Astrocyte of the spinal cord (primary cell): ENCODE measurements at places on chromosomes 6 and 20.
A peak's percentile ranks its signal among the peaks of the same experiment; 100 is the strongest.

DNA sequence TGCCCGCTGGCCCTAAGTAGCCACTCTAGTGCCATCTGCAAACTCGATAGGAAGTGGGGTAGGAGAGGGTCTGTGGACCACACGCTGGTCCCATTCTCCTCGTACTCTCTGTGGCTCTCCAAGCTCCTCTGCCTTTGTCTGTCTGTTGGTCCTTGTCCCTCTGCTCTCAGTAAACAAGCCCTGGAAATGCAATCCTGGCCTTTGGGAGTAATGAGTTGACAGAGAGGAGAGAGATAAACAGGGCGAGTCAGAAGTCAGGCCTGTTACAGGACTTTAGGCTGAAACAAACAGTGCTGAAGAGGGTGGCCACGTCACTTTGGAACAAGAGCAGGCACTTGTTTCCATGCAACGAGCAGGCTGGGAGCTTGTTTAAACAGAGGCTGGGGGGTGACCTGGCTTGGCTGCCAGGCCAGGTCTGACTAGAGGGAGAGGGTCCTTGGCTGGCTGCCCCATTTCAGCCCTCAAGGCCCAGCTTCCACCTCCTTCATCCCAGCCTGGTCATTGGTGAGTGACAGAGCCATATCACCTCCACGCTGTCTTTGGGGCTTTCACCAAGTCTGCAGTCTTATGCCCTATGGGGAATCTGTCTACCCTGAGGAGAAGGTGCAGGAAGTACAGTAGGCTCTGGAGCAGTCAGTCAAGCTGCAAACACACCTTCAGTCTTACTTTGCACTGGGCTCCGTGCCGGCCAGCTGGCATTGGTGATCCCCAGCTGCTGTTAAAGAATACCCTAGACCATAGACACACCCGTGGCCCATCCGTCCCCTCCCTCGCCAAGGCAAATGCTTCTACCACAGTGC is 22.6 kb downstream of the FOXP4 start:
- DNase-seq = peak; percentile 13

- DNase-seq = no peak
Observed at GRCh38 chr20:12535316-12535715, 473.5 kb upstream of the SPTLC3 start.

GRCh38 chr6:119966484-119966883 is 616.9 kb upstream of the MAN1A1 start:
- no peak for DNase-seq

DNA sequence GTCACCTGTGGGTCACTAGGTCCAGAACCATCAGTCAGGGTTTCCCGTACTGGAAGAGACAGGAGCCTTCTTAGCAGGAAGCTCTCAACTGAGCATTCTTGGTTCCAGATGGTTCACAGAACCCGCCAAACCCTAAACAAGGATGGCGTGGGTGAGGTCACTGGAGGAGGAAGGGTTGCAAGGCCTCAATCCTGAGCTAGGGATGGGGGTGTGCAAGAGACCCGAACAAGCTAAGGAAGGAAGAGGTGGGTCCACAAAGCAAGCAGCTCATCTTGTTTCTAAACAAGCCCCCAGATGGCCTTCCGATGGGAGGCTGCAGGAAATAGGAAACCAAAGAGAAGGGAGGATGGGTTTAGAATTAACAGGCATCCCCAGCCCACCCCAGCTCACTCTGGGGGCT is 92.7 kb downstream of the PREX1 start:
- no peak for DNase-seq

- no peak for DNase-seq
Observed at GRCh38 chr20:52236292-52236691, 44.7 kb upstream of the ZFP64 start.

- DNase-seq = no peak
Observed at GRCh38 chr6:141957271-141957670, 175.5 kb upstream of the GJE1 start.

GRCh38 chr20:16710781-16711180 is 19.0 kb upstream of the SNRPB2 start:
- no peak for DNase-seq

GRCh38 chr6:168370310-168370991 is 50.9 kb upstream of the DACT2 start:
- no peak for DNase-seq

DNA sequence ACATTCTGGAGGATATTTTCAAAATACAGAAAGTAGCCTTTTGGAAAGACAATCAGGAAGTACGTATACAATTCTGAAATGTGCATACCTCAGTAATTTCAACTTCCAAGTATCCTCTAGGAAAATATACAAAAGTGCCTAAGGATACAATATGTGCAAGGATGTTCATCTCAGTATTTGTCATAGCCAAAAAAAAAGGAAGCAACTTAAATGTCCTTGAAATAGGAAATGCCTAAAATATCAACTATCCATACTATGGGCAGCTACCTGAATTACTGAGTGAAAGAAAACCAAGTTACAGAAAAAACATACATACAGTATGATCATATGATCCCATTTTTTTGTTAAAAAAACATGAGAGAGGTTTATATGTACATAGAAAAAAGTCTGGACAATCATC is 1.5 kb downstream of the PPIL1 start:
- DNase-seq = no peak

DNA sequence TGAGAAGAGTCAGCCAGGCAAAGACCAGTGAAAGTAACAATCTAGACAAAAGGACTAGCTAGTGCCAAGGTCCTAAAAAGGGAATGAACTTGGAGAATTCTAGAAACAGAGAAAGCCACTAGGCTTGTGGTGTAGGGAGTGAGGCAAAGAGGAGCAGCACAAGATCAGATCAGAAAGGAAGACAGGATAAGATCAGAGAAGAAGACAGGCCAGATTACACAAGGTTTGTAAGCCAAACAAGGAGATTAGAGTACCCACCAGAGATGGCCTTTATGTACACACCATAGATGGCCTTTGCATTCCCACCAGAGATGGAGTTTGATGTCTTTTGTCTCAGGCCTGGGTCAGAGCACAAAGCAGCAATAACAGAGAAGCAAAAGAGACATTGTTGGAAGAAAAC is 105.6 kb upstream of the PLCB4 start:
- no peak for DNase-seq

DNA sequence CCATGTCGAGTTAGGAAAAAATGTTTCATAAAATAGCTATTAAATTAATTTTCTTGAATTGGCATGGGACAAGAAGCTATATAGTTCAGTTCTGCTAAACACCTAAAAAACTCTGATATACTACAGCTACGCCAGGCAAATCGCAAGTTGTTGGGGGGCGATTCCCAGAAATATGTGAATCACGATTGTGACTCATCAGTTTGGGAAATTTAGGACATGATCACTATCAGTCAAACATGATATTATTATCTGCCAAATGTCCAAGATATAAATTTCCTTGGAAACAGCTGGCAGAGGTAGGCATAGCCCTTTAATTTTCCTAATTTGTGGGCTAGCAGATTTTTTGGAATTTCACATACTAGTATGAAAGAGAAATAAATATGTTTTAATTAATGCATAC is 123.6 kb downstream of the ATXN1 start:
- DNase-seq = no peak

DNA sequence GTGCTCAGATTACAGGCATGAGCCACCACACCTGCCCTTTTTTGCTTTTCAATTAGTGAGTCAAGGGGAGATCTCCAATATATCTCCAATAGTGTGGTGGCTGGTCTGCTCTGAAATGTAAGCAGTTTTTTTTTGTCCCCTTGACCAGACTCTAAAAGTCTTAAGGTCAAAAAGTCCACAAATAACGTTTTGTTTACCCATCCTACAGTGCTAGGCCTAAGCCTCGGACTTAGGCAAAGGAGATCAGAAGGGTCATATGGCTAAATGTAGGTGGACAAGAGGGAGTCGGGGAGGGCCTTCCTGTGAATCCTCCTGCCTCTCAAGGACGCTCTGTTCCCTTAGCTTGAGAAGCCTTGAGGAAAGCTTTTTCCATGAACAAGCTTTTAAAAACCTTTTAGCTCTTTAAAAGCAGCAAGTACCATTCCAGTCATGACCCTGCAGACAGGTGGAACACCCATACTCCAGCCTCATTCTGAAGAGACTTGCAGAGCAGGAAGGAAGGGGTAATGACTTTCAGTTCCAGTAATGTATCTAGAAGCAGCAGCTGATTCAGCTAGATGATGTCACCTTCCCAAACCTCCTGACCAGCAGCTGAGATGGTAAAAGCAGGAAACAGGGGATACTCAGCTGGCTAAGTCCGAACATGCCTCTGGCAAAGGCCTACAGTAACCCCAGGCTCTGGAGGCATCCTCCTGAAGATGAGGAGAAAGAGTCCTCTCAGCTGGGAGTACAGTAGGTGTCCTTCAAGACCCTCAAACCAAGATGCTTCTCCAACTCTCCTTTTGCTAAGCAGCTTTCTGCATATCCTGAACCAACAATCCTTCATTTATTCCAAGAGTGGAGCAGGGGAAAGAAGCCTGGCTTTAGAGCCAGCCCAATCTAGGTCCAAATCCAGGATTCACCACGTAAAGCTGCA is 23.6 kb downstream of the BCL2L1 start:
- peak; percentile 94 for DNase-seq

GRCh38 chr6:142942238-142942637 is 2.7 kb downstream of the HIVEP2 start:
- DNase-seq = no peak

DNA sequence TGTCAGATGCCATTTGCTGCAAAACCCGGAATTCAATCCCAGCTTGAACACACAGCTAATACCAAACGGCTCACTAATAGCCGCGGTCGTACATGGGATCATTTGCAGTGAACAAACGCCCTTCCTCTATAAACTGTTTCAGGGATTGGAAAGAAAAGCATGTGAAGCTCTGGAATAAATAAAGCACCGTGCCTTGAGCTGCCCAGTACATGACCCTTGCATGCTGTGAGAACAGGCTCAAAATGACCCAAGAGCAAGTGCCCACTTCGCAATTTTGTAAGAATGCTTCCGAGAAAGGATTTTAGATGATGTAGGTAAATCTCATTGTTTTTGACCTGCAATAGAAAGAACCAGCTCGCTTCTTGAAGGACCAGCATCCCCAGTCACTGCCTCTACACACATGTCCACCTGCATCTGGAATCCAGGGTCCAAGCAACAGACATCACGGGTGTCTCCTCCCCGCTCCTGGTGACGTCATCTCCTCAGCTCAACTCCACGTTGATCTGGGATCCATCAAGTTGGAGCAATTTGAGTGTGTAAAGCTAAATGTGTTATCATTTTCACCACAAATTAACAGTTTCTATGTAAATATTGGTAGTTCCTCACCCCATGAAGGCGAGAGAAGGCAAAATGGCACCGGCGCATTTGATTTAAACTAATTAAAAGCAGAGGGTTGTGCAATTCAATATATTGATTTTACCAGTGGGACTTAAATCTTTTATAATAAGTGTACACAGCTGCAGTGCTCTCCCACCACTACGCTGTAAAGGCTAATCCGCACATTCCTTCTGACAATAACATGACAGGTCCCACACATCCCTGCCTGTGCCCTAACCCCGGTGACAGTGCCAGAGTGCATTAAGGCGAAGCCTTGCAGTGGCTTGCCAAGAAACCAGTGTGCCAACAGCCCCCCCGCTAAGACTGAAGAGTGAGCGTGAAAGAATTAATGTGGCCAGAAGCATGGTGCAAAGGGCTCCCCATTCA is 6.2 kb downstream of the BMP7 start:
- no peak for DNase-seq

DNA sequence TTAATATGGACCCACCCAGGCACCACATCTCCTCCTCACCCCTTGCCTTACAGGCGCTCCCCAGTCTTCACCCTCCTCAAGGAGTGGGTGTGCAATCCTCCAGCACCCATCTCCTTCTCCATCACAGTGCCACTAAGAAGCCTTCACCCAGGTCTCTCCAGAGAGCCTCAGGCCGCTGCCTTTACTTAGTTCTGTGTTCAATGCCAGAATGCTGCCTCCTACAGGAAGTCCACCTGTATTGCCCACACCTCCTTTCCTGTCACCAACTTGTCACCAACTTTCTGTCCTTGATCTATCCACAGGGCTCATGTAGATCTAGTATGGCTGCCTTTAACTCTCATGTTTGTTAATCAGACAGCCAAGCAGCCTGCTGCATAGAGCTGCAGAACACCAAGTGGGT is 586 bp upstream of the LST1 start:
- DNase-seq = no peak

GRCh38 chr6:108665495-108666196 is 104.9 kb downstream of the FOXO3 start:
- DNase-seq = no peak

- DNase-seq = no peak
Observed at GRCh38 chr20:8089668-8090067, 42.4 kb upstream of the PLCB1 start.

DNA sequence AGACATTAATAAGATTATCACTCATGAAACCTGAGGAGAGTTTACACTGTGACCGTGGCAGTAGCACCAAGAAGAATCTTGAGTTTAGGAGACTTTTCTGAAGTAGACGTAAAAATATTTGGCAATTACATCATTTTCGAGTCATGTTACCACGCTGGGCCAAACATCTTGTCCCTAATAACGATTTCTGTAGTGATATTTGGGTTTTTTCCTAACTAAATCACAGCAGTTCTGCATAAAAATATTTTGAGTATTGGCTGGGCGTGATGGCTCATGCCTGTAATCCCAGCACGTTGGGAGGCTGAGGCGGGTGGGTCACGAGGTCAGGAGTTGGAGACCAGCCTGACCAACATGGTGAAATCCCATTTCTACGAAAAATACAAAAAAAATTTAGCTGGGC is 262.4 kb downstream of the PHF3 start:
- no peak for DNase-seq

DNA sequence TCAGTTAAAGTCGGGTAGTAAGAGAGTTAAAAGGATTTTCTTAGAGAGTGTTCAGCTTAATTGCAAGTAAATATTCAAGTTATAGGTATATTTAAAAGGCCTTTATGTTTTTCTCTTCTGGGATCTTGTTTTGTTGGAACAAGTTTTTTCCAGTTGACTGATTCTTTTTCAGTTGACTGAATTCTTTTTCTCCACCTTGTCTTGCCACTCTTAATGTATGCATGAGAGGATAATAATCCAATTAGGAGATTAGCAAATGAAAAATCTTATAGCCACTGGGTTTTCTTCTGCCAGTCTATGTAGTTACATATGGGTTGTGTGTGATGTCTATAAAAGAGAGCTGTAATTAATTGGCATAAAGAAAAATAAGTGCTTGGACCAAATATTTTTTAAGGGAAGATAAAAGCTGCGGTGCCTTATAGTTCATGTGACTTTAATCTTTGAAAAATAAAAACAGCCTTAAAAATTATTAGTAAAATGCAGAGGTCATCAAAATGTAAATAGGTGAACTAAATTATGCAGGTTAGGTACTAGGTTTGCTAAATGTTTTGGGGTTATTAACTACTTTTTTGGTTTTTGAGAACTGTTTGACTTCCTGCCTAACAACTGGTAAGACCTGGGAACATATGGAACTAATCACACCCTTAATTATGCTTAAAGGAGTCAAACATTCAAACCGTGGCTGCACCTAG is 367.2 kb downstream of the HTR1B start:
- DNase-seq = no peak

- DNase-seq = no peak
Observed at GRCh38 chr20:56443654-56444540, 24.5 kb upstream of the RTF2 start.
